ENCODE measurements at places on chromosomes 3 and 15.
A peak's percentile ranks its signal among the peaks of the same experiment; 100 is the strongest.

- DNase-seq, result no peak
Measured at GRCh38 chr3:193194371-193194770, 46.7 kb upstream of the PLAAT1 start.

- DNase-seq, result no peak
Measured at GRCh38 chr15:95292785-95293450, 1037.6 kb upstream of the NR2F2 start.

DNA sequence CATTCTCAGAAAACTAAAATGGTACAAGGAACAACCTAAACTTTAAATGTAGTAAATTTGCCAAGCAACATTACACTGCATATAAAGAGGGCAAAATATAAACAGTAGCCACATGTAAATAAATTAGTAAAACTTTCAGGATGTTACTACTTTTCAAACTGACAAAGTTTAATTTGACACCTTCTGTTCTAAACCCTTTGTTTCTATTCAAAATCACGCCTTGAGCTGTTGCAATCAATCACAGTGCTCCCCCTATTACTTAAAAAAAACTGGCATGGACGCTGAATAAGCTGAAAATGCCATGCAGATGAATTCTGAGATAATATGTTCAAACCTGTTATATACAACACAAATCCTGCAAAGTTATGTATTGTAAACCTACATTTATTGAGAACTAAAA lies 69.3 kb downstream of the SATB1 start:
- no peak for DNase-seq

DNA sequence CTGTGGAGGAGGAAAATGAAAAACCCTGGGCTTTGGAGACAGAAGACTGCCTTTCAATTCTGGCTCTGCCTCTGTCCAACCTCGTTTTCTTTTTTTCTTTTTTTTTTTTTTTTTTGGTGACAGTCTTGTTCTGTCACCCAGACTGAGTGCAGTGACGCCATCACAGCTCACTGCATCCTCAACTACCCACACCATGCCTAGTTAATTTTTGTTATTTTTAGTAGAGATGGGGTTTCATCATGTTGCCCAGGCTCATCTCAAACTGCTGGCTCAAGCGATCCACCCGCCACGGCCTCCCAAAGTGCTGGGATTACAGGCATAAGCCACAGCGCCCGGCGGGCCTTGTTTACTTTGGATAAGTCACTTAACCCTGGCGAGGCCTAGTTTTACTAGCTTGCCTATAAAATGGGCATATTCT lies 66.3 kb upstream of the SLC25A26 start:
- DNase-seq, result no peak

DNA sequence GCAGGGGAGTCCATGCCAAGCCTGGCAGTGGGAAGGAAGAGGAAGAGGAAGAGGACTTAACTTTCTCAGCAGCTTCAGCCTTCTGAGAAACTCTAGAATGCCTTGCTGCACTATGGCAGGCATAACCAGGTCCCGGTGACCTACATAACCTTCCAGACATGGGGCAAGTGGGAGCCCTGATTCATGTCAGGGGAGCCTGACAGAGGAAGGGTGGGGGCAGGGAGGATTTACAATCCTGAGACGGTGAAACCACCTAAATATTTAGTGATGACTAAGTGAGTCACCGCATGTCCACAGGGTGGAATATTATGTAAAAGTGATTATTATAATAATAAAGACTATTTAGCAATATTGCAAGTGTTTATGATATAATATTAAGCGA lies 46.7 kb downstream of the AMOTL2 start:
- no peak for DNase-seq

DNA sequence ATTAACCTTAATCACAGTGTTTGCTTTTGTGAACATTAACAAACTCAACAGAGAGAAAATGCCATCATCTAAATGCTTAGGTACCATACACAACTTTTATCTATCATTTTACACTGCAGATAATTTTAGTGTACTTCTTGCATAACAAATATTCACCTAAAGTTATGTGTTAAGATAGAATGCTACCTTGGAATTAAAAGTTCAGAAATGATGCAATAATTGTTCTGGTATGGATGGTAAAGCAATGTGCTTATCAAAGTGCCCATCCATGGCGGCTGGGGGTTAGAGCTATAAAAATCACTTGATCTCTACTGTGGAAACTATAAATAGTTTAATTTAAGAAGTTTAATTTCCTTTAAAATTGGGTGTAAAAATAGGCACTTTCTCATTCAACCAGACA lies 28.7 kb downstream of the SATB1 start:
- no peak for DNase-seq

GRCh38 chr3:139252719-139253118 lies 91.1 kb upstream of the MRPS22 start:
- no peak for DNase-seq

- DNase-seq, result no peak
Measured at GRCh38 chr15:98866511-98866910, 141.1 kb downstream of the PGPEP1L start.

DNA sequence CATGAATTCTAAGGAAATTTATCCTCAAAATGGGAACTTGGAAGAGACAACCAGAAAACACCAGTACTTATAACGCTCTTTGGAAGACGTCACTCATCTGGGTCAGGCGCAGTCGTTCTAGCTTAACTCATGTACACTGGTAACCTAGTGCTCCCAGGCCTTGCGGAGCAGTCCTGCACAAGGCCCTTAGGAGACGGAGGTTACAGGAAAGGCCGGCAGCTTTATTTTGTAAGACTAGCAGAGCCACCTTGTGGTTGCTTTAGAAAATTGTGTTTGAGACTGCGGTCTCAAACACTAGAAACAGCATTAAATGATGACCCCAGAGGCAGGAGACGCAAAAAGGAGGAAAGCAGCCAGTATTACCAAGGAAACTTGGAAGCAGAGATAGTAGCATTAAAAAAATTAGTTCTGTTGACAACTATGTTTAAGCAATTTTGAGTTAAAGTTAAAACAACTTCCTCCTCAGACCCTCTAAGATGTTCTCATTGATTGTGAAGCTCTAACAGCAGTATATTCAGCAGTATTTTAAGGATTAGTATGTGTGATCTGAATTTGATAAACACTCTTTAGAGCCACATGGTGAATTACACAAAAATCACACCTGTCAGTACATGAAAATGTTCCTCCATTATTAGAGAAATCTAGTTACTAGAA lies 141.9 kb upstream of the C2CD4B start:
- DNase-seq, result peak; percentile 79

GRCh38 chr3:132843851-132844553 lies 121.8 kb upstream of the NPHP3 start:
- no peak for DNase-seq

DNA sequence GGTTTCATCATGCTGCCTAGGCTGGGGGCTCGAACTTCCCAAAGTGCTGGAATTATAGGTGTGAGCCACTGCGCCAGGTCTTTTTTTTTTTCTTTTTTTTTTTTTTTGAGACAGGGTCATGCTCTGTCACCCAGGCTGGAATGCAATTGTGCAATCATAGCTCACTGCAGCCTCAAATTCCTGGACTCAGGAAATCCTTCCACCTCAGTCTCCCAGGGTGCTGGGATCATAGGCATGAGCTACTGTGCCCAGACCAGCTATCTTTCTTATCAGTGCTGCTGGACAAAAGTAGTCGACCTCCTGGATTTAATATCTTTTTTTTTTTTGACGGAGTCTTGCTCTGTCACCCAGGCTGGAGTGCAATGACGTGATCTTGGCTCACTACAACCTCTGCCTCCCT lies 60.8 kb downstream of the TFDP2 start:
- no peak for DNase-seq

All from NCI-H510A (cell line).